ENCODE measurements at places on chromosomes 3 and 15. TPM values are rescaled to one million over a fixed set of nuclear protein-coding genes. Genes with fewer than 3 reads are reported as not detected.

GRCh38 chr15:47607695-47608094, 109.6 kb upstream of the SEMA6D start:
- no peak for DNase-seq
- no peaks in the 10 kb centered on the region for H3K27me3 ChIP-seq
- H3K27ac ChIP-seq: no peak overlapping the region
- H3K4me1 ChIP-seq: no peaks in the 10 kb centered on the region

DNA sequence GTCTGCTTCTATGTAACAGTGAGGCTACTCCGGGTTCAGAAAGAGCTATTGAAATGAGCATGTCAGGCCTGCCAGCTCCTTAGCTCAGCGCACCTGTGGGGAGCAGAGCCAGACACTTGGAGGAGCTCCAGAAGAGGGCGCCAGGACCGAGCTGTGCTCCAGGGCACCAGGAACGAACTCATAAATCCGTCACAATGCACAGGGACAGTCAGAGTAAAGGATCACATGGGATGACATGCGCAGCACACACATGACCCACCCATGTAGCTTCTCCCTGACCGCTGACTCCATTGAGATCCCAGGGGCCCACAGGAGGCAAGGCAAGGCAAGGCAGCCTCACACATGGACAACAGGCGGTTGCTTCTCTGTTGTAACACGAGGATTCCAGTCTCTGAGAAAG, 26.0 kb upstream of the GNB5 start:
- DNase-seq: no peak
- no peaks in the 10 kb centered on the region for H3K27me3 ChIP-seq
- no peak overlapping the region for H3K27ac ChIP-seq
- no peaks in the 10 kb centered on the region for H3K4me1 ChIP-seq
- no peaks in the 10 kb centered on the region for H3K36me3 ChIP-seq
- H3K4me3 ChIP-seq: no peak overlapping the region

PCSK6 gene
- total RNA-seq: 5.1 TPM

DNA sequence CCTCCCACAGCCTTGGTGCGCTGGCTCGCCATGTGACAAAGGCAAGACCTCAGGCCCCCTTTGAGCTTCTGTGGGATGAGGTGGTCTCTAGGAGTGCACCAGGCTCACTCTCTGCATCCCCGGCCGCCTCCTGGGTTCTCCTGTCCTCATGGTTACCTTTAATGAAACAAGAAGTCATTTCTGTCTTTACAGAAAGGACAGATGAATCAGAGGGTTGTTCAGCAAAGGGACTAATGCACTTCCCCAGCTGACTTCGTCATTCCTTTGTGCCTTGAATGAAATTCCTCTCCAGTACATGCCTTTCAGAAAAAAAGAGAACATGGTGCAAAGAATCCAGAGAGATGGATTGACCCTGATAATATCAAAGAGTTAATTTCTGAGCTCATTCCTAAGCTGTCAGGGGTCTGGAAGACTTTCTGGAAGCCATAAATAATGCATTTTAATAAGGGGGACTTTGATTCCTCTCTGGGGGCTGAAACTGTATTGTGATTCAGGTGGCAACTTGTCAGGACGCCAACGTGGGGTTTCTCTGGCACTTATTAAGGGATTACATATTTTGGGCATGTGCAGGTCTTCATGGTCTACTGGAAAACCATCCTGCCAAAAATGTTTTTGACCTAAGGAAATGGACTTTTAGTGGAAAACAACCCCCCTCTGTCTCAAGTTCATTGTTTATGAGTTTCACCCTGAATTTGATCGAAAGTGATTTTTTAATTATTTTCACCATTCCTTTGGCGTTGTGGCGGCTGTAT, 122.7 kb downstream of the FBLN2 start:
- no peak overlapping the region for H3K27ac ChIP-seq
- H3K36me3 ChIP-seq: no peaks in the 10 kb centered on the region
- no peak for DNase-seq

- H3K4me3 ChIP-seq: no peak overlapping the region
- H3K27me3 ChIP-seq: no peaks in the 10 kb centered on the region
- H3K4me1 ChIP-seq: no peaks in the 10 kb centered on the region
- no peak overlapping the region for H3K27ac ChIP-seq
- no peaks in the 10 kb centered on the region for H3K36me3 ChIP-seq
These were observed 140.7 kb downstream of the FBLN2 start for GRCh38 chr3:13689373-13690260.

GRCh38 chr3:141878817-141879216, 2.4 kb downstream of the ATP1B3 start:
- no peaks in the 10 kb centered on the region for H3K36me3 ChIP-seq
- peak overlapping the region; percentile 99 for H3K4me3 ChIP-seq
- H3K27ac ChIP-seq: no peak overlapping the region
- no peak for DNase-seq

GRCh38 chr3:13013566-13013965, 59.7 kb downstream of the IQSEC1 start:
- H3K4me1 ChIP-seq: peaks cover 19% of the 10 kb centered on the region
- no peaks in the 10 kb centered on the region for H3K27me3 ChIP-seq
- H3K4me3 ChIP-seq: no peak overlapping the region
- DNase-seq: no peak

GRCh38 chr15:69792823-69793222, 304.9 kb downstream of the TLE3 start:
- H3K27ac ChIP-seq: peak overlapping the region; percentile 90
- no peaks in the 10 kb centered on the region for H3K36me3 ChIP-seq
- H3K4me1 ChIP-seq: peaks cover 12% of the 10 kb centered on the region
- H3K4me3 ChIP-seq: no peak overlapping the region
- no peaks in the 10 kb centered on the region for H3K27me3 ChIP-seq

ZDHHC23 gene
- total RNA-seq: 6.3 TPM

GRCh38 chr3:176987901-176988650, 209.2 kb downstream of the TBL1XR1 start:
- H3K4me1 ChIP-seq: no peaks in the 10 kb centered on the region
- no peak overlapping the region for H3K4me3 ChIP-seq
- no peak overlapping the region for H3K27ac ChIP-seq
- DNase-seq: no peak

UACA gene
- 107 TPM for total RNA-seq

Measured in thoracic aorta (tissue), 2 donors.